ENCODE measurements at places on chromosomes 13 and 19. TPM values are rescaled to one million over a fixed set of nuclear protein-coding genes. Genes with fewer than 3 reads are reported as not detected.

DNA sequence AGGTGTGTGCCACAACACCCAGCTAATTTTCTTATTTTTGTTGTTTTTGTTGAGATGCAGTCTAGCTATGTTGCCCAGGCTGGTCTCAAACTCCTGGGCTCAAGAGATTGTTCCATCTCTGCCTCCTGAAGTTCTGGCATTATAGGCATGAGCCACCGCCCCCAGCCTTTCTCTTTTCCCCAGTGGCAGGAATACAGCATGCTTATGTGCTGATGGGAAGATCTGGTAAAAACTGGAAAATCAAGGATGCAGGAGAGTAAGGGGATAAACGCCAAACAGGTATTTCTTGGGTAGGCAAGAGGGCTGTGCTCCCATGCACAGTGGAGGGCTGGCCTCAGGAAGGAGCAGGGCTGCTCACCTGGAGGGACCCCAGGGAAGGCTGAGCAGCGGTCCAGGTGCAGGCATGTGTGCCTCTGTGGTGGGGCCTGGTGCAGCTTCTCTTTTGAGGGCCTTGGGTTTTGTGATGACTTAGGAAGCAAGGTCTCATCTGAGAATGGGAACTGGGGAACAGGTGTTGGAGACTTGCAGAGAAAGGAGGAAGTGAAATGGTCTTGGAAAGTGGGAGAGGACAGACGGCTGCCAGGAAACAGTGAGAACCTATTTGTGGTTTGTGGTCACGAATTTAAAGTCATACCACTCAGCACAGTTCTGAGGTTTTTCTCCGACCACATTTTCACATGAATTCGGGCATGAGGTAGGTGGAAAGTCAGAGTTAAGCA, 106.5 kb downstream of the TEX26 start:
- H3K27me3 ChIP-seq = peaks cover 11% of the 10 kb centered on the region
- no peak overlapping the region for H3K4me3 ChIP-seq
- no peaks in the 10 kb centered on the region for H3K36me3 ChIP-seq
- no peaks in the 10 kb centered on the region for H3K4me1 ChIP-seq

GRCh38 chr13:83810136-83810535, 72.1 kb downstream of the SLITRK1 start:
- no peaks in the 10 kb centered on the region for H3K4me1 ChIP-seq
- H3K4me3 ChIP-seq = no peak overlapping the region
- no peak overlapping the region for H3K27ac ChIP-seq
- no peaks in the 10 kb centered on the region for H3K36me3 ChIP-seq
- no peaks in the 10 kb centered on the region for H3K27me3 ChIP-seq

DNA sequence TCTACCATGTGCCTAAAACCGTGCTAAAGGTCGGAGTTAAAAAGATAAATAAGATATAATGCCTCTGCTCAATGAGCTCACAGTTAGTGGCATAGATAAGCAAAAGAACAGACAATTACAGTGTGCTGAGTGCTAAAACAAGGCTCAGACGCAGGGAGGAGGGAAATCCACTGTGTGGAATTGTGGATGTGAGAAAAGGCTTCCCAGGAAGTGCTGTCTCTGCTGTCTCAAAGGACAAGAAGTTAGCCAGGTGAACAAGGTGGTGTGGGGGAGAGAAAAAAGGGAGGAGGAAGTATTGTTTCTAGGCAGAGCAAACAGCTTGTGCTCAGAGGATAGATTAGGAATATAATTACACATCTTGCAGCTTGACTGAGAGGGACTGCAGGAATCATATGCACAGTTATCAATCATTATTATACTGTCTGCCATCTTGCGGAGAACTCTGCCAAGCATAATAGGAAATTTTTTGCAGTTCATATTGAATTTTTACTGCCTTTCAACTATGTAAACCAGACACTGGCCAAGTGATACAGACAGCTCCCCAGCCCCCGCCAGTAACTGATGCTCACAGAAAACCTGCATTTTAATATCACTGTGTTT, 9.3 kb downstream of the C13orf42 start:
- no peak for DNase-seq
- no peaks in the 10 kb centered on the region for H3K4me1 ChIP-seq
- peaks cover 11% of the 10 kb centered on the region for H3K27me3 ChIP-seq
- no peak overlapping the region for H3K27ac ChIP-seq

DNA sequence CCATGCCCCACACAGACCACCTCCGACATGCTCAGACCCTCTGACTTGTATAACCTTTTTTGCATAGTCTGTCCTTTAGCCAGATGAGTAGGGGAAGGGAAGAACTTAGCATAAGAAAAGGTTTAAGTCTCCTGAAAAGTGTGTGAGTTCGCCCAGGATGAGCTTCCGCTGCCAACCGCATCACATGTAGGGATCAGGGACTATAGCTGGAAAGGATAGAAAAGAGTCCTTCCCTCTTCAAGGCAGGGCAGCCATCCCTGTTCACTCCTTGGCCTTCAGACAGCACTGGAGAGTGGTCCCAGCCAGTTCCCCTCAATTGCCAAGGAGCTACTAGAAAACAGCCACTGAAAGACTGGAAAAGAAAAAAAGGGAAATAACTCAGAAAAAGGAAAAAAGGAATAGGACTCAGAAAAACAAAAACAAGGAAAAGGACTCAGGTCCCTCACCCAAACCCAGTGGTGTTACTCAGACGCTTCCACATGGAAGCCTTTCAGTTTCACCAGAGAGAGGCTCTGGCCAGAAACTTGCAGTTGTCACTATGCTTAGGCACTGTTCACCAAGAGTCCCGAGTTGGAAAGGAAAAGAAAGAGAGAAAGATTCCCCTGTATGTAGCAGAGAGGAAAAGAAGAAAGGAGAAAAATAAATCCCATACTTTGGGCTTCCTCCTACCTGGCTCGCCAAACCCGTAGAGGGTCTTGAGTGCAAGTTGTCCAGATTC, 5.6 kb upstream of the TM9SF2 start:
- no peak overlapping the region for H3K27ac ChIP-seq
- peak overlapping the region; percentile 29 for H3K4me3 ChIP-seq
- H3K27me3 ChIP-seq = peaks cover 1% of the 10 kb centered on the region
- H3K4me1 ChIP-seq = peaks cover 5% of the 10 kb centered on the region

The PLVAP gene
- not detected for total RNA-seq

DNA sequence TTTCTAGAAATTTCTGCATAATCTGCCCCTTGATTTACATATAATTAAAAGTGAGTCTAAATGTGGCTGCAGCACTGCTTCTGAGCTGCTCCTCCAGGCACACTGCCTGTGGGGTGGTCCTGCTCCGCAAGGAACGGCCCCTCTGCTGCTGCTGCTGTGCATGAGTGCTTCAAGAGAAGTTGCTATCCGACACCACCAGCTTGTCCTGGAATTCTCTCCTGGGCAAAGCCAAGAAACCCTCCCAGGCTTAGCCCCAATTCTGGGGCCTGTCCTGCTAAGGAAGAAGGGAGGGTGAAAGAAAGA, 7.5 kb upstream of the PDCD5 start:
- 0 out of 2 replicates have a peak, but pooled peaks cover 2% of the 10 kb centered on the region for H3K27me3 ChIP-seq
- no peak for DNase-seq
- no peaks in the 10 kb centered on the region for H3K4me1 ChIP-seq
- no peak overlapping the region for H3K27ac ChIP-seq

The PTH2 gene
- not detected for total RNA-seq

The ZNF83 gene
- total RNA-seq = 42.8 TPM

DNA sequence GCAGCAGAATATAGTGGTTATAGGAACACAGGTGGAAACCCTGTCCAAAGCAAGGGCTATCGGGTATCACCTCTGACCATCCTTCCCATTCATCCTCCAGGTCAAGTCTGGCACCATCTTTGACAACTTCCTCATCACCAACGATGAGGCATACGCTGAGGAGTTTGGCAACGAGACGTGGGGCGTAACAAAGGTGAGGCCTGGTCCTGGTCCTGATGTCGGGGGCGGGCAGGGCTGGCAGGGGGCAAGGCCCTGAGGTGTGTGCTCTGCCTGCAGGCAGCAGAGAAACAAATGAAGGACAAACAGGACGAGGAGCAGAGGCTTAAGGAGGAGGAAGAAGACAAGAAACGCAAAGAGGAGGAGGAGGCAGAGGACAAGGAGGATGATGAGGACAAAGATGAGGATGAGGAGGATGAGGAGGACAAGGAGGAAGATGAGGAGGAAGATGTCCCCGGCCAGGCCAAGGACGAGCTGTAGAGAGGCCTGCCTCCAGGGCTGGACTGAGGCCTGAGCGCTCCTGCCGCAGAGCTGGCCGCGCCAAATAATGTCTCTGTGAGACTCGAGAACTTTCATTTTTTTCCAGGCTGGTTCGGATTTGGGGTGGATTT, 2.1 kb upstream of the RAD23A start:
- no peaks in the 10 kb centered on the region for H3K27me3 ChIP-seq
- DNase-seq = no peak
- H3K4me3 ChIP-seq = no peak overlapping the region
- H3K36me3 ChIP-seq = peaks cover 57% of the 10 kb centered on the region
